Left ventricle myocardium inferior (tissue), 1 donor: ENCODE measurements at places on chromosomes 5 and 9. TPM values are rescaled to one million over a fixed set of nuclear protein-coding genes. Genes with fewer than 3 reads are reported as not detected.

The PHF24 gene
- total RNA-seq = 0.11 TPM

The GARNL3 gene
- total RNA-seq = 22.9 TPM

The SLC6A3 gene
- total RNA-seq = not detected

The PCDHGA1 gene
- total RNA-seq = 3.1 TPM

The PFN3 gene
- not detected for total RNA-seq

The GTF2H2C gene
- 18.0 TPM for total RNA-seq
